Fibroblast of upper back skin (primary cell): ENCODE measurements at places on chromosomes 2 and 18.

GRCh38 chr2:110211938-110212858 is at the start of gene MTLN:
MTLN (minus strand) TSS chr2:110212547; CDS start chr2:110212525, 22 bp downstream.
- DNase-seq, result peak; percentile 58

DNA sequence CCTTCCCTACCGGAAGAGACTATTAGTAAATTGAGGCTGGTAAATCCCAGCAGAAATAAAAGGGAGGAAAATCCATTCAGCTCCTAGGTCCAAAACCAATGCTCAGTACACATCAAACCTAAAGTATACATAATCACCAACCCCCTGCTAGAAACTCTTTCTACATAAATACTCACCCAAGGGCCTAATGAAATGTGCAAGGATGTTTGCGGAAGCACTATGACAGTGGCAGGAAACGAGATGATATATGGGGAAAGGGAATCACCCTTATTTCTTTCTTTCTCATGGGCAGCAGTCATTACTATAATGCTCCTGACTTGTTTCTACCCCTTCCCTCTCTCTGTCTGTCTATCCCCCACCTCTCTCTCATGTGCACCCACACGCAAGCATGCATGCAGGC is 1.3 kb upstream of the SCTR start:
- no peak for DNase-seq

- DNase-seq, result no peak
Observed at GRCh38 chr2:14930441-14930840, 297.9 kb downstream of the LRATD1 start.

DNA sequence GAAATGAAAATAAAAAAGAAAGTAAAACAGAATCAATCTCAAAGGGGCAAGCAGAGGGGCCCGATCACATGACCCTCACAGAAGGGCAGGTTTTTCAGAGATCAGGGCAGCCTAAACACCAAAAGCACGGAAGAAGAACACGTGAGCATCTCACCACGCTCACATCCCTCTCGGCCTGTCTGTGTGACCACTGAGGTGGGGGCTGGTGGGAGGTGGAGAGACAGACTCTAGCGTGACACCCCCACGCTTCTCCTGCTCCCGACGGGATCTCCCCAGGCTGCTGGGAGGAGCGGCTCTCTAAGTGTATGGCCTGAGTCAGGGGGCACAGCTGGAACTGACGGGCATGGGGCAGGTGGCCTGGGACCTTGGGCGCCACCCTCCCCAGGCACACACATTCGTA is 23.5 kb upstream of the MTERF4 start:
- no peak for DNase-seq

- peak; percentile 59 for DNase-seq
Observed at GRCh38 chr18:41058351-41059125, 896.5 kb upstream of the PIK3C3 start.

DNA sequence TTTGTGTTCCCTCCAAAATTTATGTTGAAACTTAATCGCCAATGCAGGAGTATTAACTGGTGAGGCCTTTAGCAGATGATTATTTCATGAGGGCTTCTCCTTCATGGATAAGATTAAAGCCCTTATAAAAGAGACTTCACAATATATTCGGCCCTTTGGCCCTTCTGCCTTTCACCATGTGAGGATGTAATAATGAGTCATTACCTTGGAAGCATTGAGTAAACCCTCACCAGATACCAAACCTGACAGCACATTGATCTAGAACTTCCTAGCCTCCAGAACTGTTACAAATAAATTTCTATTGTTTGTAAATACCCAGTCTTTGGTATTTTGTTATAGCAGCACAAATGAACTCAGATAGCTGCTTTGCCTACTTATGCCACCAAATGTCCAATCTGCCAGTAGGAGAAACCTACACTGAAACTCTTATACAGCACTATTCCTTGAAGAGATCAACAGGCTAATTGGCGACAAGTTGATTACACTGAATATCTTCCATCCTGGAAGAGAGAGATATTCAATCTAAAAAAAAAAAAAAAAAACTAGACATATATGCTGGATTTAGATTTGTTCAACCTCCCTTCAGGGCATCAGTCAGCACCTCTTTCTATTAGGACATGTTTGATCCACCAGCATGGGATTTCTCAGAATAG is 125.9 kb upstream of the COL5A2 start:
- DNase-seq, result peak; percentile 55

- DNase-seq, result no peak
Observed at GRCh38 chr18:5627776-5628511, 84.1 kb upstream of the EPB41L3 start.

DNA sequence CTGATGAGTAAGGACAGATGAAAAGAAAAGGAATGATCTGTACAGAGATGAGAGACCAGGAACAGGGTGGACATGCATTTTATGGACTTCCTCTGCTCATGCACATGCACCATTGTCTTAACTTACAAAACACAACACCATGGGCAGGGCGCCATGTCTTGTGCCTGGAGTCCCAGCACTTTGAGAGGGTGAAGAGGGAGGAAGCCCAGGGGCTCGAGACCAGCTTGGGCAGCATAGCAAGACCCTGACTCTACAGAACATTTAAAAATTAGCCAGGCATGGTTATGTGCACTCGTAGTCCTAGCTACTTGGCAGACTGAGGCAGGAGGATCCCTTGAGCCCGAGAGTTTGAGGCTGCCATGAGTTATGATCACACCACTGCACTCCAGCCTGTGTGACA is 86.9 kb downstream of the ZFP36L2 start:
- DNase-seq, result no peak

GRCh38 chr2:82023710-82024109 is 1719.2 kb upstream of the LRRTM1 start:
- DNase-seq, result no peak

GRCh38 chr2:100002059-100002458 is 140.3 kb downstream of the AFF3 start:
- no peak for DNase-seq

- no peak for DNase-seq
Observed at GRCh38 chr2:216004697-216005283, 8.6 kb downstream of the MREG start.

- no peak for DNase-seq
Observed at GRCh38 chr2:222707102-222707688, 35.7 kb downstream of the MOGAT1 start.

DNA sequence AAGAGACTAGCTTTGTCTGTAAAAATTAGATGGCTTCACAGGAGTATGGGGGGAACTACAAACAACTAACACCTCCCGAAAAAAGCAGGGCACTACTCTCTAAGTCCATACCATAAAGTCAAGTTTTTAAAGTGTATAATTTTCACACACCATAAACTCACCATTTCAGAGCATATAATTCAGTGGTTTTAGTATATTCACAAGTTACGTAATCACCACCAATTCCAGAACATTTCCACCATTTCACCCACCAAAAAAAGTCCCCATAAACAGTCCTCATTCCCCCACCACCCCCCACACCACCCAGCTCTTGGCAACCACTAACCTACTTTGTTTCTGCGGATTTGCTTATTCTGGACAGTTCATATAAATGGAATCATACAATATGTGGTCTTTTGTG is 33.8 kb downstream of the CFAP36 start:
- DNase-seq, result no peak

DNA sequence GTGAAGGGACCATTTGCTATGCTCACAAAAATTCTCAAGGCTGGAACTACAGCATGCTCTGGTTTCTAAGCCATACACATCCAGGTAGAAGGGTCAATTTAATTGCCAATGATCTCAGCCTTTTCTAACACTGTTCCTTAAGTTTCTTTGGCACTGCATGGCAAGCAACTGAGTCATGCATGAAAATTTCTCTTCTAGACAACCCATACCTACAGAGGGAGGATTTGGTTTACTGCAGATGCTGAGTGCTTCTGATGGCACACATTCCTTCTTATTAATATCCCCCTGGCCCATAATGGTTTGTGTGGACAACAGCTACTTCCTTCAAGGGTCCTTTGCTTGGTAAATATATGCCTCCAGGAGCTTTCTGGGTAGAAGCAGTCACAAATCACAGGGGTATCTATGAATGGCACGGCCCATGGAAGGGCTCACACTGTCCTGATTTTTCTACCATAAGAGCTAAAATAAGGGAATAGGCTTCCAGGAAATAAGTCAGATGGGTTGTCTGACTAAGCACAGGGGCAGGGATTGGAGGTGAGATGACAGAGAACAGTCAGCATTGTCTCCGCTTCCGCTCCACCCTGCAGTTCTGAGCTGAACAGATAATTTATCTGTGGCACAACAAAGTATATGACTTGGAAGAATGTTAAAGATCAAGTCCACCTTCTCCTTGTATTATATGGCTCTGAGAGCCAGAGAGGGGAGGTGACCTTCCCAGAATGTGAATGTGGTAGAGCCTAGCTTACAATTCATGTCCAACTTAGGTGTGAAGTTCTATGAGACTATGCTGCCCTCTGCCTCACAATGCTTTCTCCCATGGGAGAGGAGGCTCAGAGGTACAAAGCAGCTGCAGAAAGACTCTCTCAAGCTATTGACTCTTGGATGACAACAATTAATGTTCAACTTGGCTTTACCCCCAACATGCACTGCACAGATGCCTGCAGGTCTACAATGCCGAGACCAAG is 199.2 kb upstream of the TNP1 start:
- peak; percentile 31 for DNase-seq

DNA sequence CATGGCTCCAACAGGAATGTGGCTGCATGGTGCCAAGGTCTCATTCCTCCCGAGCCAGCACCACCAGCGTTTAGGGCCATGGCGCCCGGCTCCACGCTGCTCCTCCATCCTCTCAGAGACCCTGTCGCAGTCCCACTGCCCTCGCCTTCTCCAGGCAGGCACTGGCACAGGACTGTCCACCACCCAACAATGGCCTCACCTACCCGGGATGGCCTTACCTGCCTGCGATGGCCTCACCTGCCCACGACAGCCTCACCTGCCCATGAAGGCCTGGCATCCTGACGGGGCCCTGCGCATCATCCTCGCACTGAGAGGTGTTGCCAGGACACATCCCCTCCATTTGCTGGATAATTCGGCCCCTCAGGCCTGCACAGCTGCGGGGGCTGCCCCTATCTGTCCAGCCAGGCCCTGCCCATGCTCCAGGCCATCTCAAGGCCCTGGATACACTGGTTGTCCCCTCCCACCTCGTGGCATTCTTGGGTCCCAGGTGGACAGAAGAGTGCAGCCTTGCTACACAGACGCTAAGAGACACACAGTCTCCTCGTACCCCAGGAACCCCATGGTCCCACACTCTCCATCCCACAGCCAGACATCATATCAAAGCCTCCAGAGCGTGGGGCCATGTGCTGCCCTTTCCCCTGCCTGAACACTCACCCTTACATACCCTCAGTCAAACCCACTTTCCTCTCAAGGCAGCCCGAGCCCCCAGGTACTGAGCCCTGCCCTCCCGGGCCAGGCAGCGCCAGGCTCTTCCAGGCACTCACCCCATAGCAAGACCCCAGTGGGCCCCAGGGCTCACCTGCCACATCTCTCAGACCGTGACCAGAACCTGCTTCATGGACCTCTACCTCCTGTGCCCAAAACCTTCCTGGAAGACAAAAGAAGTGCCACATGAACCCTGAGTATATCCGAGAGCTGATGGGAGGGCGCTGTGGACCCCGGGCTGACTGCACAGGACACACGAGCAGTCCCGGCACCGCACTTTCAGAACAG is 268.6 kb downstream of the EIPR1 start:
- DNase-seq, result no peak

DNA sequence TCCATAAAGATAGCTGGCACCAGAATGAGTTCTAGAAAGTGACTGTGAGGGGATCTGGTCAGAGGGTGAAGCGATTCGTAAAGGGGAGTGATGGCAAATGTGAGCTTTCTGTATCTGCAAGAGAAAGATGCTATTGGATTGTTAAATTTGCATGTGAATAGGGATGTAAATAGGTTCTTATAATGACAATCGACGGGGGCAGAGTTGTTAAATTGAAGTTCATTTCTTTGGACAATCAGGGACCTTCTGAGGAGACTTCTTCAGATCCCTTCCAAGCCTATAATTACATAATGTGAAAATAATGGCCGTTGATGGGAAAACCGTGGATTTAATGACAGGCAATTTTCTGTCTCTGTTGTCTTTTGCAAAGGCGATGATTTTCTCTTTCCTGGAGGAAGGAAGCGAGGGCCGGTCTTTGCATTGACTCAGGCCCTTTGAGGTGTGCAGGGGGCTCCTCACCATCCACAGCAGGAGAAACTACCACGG is 52.2 kb upstream of the TMEM18 start:
- DNase-seq, result no peak

- peak; percentile 93 for DNase-seq
Observed at GRCh38 chr18:63539904-63540510, 2.2 kb upstream of the SERPINB12 start.

GRCh38 chr2:235161565-235161964 is 209.7 kb downstream of the SH3BP4 start:
- DNase-seq, result no peak

- peak; percentile 81 for DNase-seq
Observed at GRCh38 chr2:221573430-221574230, 1.5 kb upstream of the EPHA4 start.

- DNase-seq, result no peak
Observed at GRCh38 chr2:65071499-65072180, 15.4 kb downstream of the CEP68 start.

- DNase-seq, result peak; percentile 11
Observed at GRCh38 chr2:199775267-199775666, 75.7 kb downstream of the FTCDNL1 start.

GRCh38 chr2:2687745-2688144 is 356.7 kb upstream of the MYT1L start:
- no peak for DNase-seq

DNA sequence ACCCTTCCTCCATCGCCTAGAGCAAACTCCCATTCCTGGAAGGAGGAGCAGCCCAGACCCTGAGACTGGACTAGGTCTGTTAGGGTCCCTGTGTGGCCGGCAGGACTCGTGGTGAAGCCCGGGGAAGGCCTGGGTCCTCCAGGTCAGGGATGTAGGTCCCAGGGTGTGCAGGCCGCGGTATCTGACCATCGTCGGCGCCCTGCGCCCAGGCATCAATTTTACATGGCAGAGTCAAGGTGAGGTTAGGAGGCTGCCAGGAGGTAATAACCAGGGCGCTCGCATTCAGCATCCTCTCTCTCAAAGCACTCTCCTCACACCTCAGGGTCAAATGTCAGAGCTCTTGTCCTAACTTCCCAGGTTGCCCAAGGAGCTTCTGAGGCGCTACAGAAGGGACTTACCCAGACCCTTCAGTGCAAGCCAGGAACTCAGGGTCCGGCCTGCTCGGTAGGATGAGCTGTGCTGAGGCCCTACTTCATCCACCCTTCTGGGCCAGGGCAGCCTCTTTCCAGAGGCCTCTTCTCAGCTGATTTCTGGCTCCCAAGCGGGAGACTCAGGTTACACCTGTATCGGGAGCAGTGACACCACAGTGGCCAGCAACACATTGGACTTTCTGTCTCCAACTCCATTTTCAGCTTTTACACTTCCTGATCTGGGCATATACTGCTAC is 628 bp downstream of the SH2D6 start:
- DNase-seq, result no peak
